ENCODE measurements at places on chromosomes 11 and 22.

GRCh38 chr11:96341211-96342013, 1.6 kb downstream of the MAML2 start:
- DNase-seq = peak; percentile 72

DNA sequence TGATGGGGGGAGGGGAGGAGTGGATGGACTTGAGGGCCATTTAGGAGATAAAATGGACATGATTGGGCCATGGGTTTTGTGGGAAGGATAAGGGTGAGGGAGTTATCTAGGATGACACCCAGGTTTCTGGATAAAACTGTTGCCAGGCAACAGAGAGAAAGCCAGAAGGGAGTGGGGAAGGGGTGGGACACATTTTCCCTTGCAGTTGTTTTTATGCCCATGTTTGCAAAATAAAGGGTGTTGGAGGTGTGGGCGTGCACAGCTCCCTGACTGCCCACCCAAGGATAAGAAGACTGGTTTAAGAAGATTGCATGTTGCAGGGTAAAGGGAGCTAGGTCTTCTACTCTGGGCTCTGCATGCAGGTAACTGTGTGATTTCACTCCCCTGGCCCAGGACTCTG, 18.3 kb upstream of the YWHAH start:
- DNase-seq = no peak

DNA sequence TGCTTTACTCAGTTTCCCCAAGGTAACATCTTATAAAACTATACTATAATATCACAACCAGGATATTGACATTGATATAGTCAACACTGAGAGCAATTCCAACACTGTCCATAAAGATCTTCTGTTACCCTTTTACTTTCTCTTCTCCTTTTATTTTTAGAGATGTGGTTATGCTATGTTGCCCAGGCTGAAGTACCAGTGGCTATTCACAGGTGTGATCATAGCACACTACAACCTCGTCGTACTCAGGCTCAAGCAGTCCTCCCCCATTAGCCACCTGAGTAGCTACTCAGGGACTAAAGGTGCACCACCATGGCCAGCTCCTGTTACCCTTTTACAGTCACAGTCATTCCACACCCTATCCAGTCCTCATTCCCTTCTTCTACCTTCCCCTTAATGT, 119.7 kb downstream of the CWF19L2 start:
- DNase-seq = no peak

- DNase-seq = peak; percentile 69
These were observed 23.9 kb downstream of the LRFN4 start for GRCh38 chr11:66880496-66881450.

- no peak for DNase-seq
These were observed 15.2 kb downstream of the ROBO4 start for GRCh38 chr11:124882339-124883071.

DNA sequence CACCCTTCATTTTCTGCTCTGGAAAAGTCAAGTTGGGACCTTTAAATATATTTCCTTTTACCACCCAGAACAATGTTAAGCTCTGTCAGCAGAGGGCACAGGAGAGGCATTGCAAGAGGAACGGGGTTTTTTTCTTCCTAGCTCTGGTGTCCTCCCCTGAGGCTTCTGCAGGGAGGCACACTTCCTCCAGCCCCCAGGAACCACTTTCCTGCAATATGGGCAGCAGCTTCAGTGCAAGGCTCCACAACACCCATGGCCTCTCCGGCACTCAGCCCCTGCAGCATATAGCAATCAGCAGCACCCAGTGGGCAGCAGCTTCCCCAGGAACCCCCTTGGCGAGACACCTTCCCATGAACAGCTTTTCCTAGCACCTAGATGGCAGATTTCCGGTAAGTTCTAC, 101.4 kb downstream of the SYT9 start:
- no peak for DNase-seq

DNA sequence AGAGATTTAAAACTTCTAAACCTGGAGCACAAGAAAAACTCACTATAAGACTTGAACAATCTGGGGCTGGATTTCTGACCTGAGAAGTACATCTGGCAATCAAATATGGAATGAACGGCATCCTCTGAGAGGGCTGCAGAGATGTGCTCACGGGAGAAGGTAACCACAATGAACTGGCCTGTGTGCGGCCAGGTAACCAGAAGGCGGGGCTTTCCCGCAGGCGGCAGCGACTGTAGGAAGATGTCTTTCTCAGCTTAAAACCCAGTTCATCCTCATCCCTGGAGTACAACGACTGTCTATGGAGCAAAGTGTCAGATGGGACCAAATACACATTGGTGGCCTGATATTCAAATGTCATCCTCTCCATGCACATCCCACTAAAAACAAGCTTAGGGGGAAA, 24.5 kb downstream of the MICAL3 start:
- DNase-seq = no peak

- DNase-seq = no peak
These were observed 126.3 kb upstream of the CARD18 start for GRCh38 chr11:105265845-105266244.

- DNase-seq = no peak
These were observed 241.2 kb upstream of the SYN3 start for GRCh38 chr22:33299245-33299956.

DNA sequence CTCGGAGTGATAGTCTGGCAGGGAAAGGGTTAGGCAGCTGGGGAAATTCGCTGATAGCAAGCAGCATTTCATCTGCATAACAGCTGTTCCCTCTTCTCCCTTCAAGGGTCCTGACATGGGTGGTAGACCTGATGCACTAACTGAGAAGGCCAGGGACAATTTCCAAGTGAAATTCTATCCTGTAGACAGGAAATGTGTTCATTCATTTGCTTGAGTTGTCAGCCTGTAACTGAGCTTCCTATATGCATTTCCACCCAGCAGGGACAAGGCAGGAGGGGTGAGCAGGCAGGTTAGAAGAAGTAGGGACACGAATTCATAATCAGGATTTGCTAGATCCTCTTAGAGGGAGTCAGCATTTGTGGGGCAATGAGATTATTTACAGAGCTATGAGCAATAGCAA, 154.3 kb upstream of the NCAM1 start:
- no peak for DNase-seq

DNA sequence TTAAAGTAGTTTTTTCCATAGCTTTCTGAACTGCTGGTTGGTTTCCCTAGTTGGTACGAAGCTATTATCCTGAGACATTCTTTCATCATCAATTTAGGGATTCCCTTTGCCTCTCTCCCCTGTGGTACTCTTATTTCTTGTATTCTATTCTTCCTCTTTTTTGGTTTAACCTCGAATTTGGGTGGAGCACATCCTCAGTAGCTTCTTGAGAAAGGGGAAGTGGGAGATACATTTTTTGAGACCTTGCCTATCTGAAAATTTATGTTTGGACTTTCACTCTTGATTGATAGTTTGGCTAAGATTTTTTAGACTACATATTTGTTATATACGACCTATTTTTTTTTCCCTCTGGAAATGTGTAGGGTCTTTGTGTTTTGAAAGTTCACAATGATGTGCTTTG, 121.7 kb upstream of the ZBED5 start:
- no peak for DNase-seq

- no peak for DNase-seq
These were observed 25.6 kb downstream of the NARS2 start for GRCh38 chr11:78548911-78549590.

GRCh38 chr11:102139081-102139498, 28.8 kb downstream of the YAP1 start:
- no peak for DNase-seq

- no peak for DNase-seq
These were observed 77.5 kb downstream of the CSTPP1 start for GRCh38 chr11:47014097-47014496.

- no peak for DNase-seq
These were observed 87.3 kb downstream of the CCDC73 start for GRCh38 chr11:32706985-32707741.

- no peak for DNase-seq
These were observed 793.6 kb downstream of the DLG2 start for GRCh38 chr11:84833488-84834088.

DNA sequence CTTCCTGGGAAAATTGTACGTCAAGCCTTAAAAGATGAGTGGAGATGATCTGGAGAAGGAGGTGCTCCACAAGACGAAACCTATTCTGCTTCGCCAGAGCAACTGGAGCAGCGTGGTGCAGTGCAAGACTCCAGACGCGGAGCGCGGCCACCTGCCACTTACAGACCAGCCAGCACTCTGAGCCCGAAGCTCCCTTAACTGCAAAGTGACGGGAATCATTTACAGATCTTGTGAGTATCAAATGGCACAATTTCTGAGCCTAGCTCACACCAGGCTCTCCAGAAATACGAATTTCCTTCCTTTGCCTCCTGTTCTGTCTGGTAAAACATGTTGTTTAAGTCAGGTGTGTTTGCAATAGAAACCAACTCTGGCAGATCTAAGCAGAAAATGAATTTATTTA, 369.3 kb downstream of the CADM1 start:
- DNase-seq = no peak

GRCh38 chr22:20137671-20138416, 6.2 kb downstream of the ZDHHC8 start:
- DNase-seq = no peak

DNA sequence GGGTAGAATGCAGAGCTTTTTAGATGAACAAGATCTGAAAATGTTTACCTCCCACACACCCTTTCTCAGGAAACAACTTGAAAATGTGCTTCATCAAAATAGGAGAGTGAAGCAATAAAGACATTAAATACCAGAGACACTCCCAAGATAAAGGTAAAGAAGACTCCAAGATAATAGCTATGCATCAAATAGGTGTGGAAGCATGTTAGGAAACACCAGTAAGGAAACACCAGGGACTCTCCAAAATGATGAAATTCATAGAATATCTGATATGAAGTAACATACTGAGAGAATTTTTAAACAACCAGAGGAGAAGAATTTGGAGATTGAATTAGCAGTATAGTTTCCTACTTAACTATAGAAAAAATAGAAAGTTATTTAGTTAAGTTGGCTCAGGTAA, 57.0 kb downstream of the OR10A6 start:
- no peak for DNase-seq

DNA sequence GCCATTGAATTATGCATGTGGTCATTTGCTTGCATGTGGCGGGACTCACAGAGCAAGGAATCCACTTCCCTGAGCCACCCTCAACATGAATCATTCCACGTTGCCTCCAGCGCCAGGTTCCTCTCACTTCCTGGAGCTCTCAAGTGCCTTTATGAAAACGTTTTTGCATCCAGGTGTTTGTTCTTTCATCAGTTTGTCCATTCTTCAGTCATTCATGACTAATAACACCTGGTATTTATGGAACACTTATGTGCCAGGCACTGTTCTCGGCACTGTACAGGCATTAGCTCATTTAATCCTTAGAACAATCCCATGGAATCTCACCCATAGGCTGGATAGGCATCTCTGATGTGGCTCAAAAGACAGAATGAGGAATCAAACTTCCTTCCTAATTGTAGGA, 256.1 kb upstream of the SYN3 start:
- DNase-seq = no peak

GRCh38 chr11:76735841-76736240, 47.3 kb upstream of the TSKU start:
- no peak for DNase-seq

GRCh38 chr11:114377612-114378267, 22.6 kb downstream of the C11orf71 start:
- no peak for DNase-seq

- DNase-seq = peak; percentile 39
These were observed at the start of gene FIBIN for GRCh38 chr11:26993965-26994457. Gene FIBIN, plus strand, starts transcription at chr11:26994112. Its CDS starts 415 bp downstream, at chr11:26994527.

DNA sequence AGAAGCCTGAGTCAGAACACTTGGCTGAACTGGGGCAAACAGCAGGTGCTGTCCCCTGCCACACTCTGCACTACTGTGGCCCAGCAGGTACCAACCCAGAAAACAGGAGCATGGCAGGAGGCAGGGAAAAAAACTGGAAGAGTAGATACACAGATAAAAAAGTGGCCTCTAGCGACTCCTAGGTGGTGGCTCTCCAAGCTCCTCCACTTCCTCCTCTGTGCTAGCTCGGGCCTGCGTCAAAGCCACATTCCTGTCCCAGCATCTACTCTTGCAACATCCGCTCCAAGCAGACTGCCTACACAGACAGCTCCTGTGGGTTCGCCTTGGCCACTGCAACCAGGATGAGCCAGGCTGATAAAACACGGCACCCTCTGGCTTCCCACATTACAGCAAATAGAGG, 6.9 kb downstream of the OR8B12 start:
- no peak for DNase-seq

DNA sequence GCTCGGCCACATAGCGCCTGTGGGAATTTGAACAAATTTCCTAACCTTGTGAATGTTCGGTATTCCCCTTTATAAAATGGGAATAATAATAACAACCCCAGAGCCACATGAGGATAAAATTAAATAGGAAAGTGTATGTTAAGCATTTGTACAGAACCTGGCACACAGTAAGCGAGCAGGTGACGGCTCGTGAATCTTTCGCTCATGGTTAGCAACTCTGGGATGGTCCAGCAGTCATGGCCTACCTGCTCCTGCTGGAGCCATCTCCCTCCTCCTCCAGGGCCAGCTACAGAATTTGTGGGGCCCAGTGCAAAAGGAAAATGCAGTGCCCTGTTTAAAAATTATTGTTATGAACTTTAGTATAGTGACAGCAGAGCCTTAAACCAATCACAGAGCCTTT, 88.5 kb upstream of the CSNK2A3 start:
- DNase-seq = no peak

GRCh38 chr22:35966314-35967045, 62.1 kb downstream of the RBFOX2 start:
- no peak for DNase-seq

DNA sequence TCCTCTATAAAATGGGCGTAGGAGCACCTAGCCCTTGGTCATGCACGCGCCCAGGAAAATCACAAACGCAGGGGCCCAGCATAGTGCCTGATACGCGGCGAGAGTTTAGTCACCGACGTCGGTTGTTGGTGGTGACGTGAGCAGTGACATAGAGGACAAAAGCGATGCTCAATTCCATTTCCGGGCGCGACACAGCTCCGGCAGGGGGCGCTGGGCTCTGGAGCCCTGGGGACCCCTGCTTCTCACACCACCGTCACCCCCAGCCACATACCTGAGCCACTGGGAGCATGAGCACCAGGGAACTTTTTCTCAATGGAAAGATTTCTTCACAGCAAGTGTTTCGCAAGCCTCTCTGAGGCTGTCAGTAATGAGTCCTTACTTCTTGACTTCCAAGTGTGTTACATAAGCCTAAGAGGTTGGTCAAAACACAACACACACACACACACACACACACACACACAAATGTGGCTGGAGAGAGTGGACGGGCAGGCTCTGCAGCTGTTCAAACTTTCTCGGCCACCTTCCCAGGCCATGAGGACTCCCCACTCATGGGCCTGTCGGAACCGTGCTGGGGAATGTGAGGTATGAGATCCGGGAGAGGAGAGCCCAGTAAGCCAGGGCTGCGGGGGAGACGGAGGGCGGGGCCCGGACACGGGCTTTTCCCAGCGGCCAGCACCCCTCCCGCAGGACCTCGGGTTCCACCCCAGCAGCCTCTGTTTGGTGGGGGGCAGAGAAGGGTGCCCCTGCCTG, 36.9 kb upstream of the LINC01488 start:
- no peak for DNase-seq

Measured in midbrain (tissue), 1 donor.